ENCODE measurements at places on chromosomes 7 and 10. TPM values are rescaled to one million over a fixed set of nuclear protein-coding genes. Genes with fewer than 3 reads are reported as not detected.

The CDC14C gene
- total RNA-seq = not detected

The PNLIPRP2 gene
- not detected for total RNA-seq

The MBL2 gene
- not detected for total RNA-seq

The RPEL1 gene
- not detected for total RNA-seq

Measured in mesangial cell (primary cell).